ENCODE measurements at places on chromosomes 6 and 20.
A peak's percentile ranks its signal among the peaks of the same experiment; 100 is the strongest.

DNA sequence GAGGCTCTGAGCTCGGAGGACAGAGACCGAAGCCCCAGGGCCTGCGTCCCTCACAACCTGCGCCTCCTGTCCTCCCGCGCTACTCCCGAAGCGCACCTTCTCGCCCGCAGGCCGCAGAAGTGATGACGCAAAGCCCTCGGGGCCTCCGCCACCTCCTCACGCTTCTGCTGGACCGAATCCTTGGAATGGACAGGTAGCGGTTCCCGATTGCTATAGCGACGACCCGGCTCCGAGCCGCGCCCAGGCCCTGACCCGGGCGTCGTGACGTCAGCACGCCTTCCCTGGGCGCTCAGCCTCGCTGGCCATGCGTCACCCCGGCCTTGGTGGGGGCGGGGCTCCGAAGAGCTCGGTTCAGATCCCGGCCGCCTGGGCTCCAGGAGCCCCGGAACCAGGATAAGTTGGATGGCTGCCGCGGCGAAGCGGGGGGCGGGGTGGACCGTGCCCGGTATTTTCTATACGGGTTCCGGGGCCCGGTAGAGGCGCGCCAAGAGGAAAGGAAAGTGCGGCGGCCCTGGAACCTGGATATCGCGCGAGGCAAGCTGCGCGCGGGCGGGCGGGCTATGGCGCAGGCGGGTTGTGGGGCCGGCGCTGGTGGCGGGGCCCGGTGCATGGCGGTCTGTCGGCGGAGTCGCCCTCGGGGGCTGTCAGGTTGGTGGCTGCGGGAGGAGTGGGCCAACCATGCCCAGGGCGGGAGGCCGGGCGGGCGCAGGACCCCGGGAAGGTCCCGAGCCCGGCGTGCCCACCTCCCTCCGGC is at the start of gene ZNF76:
TSS of gene ZNF76 (plus strand) at position 542 of the 754 bp plus-strand sequence. CDS start 21,417 bp downstream, outside the sequence.
- peak; percentile 94 for DNase-seq

GRCh38 chr20:1933465-1933870 is 38.3 kb downstream of the SIRPA start:
- DNase-seq = no peak

DNA sequence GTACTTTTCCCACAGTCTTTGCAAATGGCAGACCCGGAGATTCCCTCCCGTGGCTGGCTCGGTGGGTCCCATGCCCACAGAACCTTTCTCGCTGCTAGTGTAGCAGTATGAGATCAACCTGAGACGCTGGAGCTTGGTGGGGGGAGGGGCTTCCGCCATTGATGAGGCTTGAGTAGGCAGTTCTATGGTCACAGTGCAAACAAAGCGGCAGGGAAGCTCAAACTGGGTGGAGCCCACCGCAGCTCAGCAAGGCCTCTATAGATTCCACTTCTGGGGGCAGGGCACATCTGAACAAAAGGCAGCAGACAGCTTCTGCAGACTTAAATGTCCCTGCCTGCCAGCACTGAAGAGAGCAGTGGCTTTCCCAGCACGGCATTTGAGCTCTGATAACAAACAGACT is 186.0 kb upstream of the KCNK16 start:
- no peak for DNase-seq

GRCh38 chr6:134233180-134233955 is 84.5 kb downstream of the SGK1 start:
- no peak for DNase-seq

GRCh38 chr6:13262302-13263230 is 65.8 kb downstream of the TBC1D7 start:
- DNase-seq = no peak

All from activated CD8-positive, alpha-beta memory T cell treated with anti-CD3 and anti-CD28 coated beads, Interleukin-2, amount 10 ng/mL, durations not matched to agents 7 days and 5 days (primary cell).